Activated CD8-positive, alpha-beta memory T cell treated with anti-CD3 and anti-CD28 coated beads, Interleukin-2, amount 50 U/mL, for 4 hours (primary cell): ENCODE measurements at places on chromosomes 2 and 18.

GRCh38 chr2:232535761-232536530, 3.5 kb upstream of the CHRNG start:
- no peak for DNase-seq

GRCh38 chr2:239137165-239137897, 263.5 kb downstream of the HDAC4 start:
- DNase-seq = no peak

DNA sequence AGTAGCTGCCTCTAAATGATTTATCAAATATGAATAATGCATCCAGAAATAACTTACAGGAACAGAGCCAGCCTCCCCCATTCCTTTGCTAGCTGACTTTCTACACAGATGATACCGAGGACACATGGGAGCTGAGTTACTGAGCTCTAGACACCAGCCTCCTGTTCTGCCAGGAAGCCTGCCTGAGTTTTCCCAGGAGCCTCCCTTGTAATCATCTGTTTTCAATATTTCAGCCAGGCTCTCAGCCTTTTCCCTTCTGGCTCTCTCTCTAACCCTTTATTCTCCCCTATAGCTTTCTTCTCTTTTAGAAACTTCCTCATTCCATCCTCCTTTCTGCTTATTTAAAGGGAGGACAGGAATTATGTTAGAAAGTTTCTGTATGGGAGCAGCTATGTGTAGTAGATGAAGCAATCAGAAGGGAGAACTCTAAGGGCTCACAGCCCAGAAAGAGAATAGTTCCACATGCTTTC, 911.6 kb downstream of the TDRD15 start:
- no peak for DNase-seq

- no peak for DNase-seq
Measured at GRCh38 chr18:68484241-68484640, 230.7 kb downstream of the TMX3 start.

DNA sequence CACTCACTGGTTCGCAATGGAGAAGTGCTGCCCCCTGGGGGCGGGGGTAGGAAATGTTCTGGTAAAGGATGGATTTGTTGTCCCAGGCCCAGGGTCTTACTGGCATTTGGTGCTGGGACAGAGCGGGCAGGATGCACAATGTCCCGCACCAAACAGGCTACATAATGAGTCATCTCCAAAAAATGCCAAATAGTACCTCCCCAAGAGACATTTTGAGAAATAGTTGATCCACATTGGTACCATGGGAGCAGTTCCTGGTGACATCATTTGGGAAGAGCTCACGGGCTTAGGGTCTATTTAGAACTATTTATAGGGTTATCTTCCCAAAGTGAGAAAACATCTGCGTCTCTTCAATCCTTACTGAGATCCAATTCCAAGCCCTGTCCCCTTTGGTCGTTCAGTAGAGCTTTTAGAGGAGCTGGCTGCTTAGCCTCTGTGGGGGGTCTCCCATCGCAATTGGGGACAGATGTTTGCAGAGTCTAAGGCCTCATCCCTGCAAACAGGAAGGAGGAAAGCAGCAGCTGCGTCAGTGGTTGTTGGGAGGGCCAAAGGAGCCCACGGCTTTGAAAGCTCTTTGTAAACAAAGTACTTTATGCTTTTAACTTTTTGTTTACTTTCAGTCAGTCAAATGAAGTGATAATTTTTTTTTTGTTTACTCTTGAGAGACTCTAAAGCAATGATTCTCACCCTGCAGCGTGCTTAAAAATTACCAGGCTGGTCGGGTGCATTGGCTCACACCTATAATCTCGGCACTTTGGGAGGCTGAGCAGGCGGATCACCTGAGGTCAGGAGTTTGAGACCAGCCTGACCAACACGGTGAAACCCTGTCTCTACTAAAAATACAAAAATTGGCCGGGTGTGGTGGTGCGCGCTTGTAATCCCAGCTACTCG, 49.3 kb downstream of the GREB1 start:
- peak; percentile 53 for DNase-seq

DNA sequence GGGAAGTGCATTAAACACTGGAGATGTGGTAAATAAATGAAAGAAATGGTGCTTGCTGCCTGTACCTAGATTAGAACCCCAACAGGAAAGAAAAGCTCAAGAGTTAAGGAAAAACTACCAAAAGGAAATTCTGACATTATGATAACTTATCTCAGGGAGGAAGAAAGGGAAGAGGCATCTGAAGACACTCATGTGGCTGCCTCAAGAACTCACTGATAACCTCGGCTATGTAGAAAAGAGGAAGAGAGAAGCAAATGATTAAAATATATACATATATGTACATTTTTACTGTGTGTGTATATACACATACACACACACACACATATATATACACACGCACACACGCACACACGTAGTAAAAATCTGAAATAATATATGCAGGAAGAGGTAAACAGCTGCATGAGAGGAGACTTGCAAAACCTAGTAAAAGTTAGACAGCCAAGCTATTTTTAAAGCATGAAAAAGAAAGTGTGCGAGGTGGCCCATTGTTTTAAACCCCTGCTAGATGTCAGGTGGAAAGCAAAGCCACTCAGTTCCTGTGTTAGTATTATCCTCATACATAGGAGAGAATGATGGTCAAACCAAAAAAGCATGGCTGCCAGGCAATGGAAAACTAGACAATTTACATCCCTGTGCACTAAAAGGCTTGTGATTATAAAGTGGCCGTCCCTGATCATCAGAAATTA, 483.0 kb upstream of the NRP2 start:
- DNase-seq = no peak

GRCh38 chr2:130355172-130355577, 681 bp upstream of the PTPN18 start:
- no peak for DNase-seq

GRCh38 chr2:190468814-190469569, 60.8 kb downstream of the MFSD6 start:
- no peak for DNase-seq

GRCh38 chr2:226943862-226944620, 108.2 kb downstream of the RHBDD1 start:
- no peak for DNase-seq

DNA sequence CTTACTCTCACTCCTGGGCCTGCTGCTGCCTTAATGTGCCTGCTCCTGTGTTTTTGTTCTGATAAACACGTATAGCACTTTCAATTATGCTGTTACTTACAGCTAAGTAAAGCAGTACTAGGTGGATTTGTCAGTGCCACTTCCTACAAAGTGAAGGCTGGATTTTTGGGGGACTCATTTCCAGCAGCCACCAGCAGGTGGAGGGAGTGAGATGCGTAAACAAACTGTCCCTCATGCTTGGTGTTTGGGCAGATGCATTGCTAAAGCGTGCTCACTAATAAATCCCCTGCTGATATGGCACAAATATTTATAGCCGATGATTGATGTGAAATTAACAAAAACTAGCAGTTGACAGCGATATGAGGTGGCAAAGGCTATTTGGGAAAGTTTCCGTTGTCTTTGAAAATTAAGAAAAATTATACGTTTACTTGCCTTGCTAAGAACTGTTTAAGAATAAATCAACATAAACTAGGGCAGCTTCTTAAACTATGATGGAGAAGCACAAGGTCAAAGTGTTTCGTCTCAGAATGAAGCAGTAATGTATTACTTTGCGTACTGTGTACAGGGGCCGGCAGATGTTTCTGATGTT, 101.7 kb downstream of the AGAP1 start:
- DNase-seq = peak; percentile 28

DNA sequence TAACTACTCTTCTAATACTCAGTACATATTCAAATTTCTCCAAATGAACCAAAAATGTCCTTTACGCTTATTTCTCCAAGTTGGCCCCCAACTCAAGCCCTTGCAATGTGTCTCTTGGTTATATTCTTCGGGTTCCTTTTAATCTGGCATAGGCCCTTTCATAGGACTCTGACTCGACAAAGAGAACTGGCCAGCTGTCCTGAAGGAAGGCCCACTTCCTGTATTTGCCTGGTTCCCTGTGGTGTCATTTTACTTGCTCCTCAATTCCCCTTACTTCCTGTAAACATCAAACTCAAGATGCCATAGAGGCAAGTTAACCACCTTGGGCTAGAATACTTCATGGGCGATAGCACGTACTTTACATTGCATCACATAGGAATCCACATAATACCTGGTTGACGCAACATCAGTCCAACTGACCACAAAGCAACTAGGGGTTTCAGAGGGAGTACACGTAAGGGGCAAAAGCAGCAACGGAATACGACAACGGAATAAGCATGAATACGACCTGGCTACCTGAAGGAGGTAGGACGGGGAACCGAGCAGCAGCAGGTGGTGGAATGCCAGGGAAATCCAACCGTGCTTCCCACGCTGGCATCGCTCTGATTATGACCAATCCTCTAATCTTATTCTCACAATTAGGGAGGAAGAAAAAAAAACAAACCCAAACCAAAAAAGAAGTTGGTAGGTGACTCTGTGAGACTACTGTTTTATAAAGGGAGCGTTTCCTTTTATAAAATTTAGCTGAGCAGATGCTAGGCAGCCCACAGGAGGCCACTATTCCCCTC, 823 bp upstream of the GORASP2 start:
- no peak for DNase-seq

DNA sequence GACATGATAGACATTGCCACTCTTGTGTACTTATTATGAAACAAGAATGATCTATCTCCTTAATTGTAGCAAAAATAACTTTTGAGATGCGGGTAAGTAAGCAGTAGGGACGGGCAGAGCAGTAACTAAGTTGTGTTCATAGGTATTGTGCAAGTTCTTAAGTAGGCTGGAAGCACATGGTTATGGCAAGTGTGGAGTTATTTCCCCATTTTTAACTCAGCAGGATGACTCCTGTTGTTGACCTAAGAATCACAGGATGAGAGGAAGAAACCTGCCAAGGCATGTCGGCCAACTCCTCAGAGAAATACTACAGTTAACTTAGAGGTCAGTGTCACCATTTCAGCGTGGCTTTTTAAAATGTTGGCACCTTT, 51.1 kb upstream of the FN1 start:
- DNase-seq = no peak

GRCh38 chr2:71934595-71935261, 212.9 kb downstream of the CYP26B1 start:
- DNase-seq = no peak

GRCh38 chr2:234565201-234565600, 68.3 kb upstream of the ARL4C start:
- no peak for DNase-seq

DNA sequence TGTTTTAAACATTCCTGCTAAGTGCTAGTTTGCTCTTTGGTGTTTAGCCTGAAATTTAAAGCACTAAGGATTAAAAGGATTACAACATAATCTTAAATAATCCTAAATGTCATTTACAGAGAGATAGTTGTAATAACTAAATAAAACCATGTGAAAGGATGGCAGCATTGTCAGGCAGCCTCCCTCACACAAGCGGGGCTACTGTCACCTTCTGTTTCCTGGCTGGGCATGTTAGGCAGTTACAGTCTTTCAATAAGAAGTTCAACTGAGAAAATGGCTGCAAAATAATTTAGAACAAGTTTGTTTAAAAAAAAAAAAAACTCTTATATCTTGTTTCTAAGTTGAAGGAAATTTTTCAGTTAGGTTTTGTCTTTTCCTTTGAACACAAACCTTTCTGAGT, 124.9 kb downstream of the ARHGAP15 start:
- DNase-seq = peak; percentile 22

GRCh38 chr2:160209516-160209856, 9.4 kb upstream of the ITGB6 start:
- DNase-seq = no peak

DNA sequence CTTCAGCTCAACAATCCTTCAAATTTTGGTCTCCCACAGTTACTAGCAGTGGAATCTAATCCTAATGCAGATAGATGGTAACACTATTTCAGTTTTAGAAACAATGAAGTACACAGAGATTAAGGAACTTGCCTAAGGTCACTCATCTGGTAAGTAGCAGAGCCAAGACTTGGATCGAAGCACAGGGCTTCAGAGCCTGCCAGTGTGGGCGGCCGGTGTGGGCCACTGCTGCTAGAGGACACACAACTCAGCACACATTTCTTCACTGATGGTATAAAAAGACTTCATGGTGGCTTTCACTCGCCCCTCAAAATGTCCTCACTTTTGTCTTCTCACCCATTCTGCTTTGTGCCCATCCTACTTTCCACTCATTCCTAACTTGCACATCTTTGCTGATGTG, 11.1 kb downstream of the C2orf74 start:
- DNase-seq = no peak

- DNase-seq = no peak
Measured at GRCh38 chr2:143705108-143705707, 576.0 kb downstream of the ARHGAP15 start.

DNA sequence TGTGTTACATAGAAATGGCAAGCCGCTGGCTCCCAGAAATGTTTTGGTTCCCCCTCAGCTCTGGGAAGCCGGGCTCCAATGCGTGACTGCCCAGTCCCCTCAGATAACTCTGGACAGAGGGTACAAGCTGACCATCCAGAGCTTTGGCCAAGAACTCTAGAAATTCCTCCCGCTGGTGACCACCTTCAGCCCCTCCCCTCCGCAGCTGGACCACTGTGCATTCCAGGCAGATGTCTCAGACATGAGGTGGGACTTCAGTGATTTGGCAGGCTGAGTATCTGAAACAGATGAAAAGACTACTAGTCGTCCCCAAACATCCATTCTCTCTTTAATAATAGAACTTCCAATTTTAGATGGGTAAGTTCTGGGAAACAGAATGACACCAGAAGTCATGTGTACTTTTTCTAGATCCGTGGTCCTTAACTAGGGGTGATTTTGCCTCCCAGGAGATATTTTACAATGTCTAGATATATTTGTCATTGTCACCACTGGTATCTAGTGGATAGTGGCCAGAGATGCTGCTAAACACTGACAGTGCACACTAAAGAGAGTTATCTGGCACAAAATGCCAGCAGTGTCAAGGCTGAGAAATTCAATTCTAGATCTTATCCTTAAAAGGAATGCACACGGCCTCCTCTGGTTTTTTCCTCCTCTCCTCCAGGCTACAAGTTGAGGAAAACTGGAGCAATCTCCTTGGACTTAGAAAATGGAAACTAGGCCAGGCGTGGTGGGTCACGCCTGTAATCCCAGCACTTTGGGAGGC, 294.3 kb downstream of the SRBD1 start:
- no peak for DNase-seq

DNA sequence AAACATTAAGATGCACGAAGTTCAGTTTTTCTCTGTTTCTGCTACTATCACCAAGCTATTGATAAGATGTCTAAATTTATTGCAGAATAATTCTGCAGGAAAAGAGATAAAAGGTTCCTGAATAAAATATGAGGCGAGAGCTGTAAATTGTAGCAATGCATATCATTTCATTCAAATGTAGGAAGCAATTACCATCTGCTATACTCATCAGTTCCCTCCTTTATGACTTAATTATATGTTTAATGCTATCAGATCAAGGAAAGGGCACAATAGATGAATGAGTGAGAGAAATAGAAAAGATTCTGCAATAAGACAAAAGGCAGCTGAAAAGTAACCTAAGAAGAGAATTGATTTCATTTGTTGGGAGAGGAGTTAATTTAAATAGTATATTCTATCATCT, 108.2 kb upstream of the GALNT5 start:
- DNase-seq = no peak

- DNase-seq = no peak
Measured at GRCh38 chr2:220336771-220337170, 709.3 kb downstream of the SLC4A3 start.
